ENCODE measurements at places on chromosomes 16 and 17. TPM values are rescaled to one million over a fixed set of nuclear protein-coding genes. Genes with fewer than 3 reads are reported as not detected.

FTO gene
- total RNA-seq: 68.4 TPM

HOXB7 gene
- 0.36 TPM for total RNA-seq

APOH gene
- 4.4 TPM for total RNA-seq

DNA sequence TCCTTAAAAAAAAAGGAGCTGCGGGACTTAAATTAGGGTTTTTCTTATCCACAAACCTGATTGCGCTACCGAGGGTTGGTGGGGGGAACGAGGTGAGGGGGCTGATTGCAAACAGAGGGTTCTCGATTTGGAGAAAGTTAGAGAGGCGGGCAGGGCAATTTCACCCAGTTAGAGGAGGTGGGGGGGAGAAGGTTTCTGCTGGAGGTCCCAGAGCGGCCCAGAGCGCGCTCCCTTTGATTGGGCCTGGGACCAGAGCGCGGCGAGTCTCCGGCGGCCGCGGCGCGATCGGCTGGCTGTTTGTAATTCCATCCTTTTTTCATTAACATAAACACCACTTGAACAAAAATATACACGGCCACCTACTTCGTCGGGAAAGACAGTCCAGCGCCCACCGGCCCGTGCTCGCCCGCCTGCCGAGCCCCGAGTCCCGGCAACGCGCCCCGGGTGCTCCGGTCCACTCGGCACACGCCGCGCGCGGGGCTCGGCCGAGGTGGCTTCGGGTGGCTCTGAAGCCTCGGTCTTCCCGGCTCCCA lies 13.3 kb upstream of the FOXF1 start:
- no peak for DNase-seq

DNA sequence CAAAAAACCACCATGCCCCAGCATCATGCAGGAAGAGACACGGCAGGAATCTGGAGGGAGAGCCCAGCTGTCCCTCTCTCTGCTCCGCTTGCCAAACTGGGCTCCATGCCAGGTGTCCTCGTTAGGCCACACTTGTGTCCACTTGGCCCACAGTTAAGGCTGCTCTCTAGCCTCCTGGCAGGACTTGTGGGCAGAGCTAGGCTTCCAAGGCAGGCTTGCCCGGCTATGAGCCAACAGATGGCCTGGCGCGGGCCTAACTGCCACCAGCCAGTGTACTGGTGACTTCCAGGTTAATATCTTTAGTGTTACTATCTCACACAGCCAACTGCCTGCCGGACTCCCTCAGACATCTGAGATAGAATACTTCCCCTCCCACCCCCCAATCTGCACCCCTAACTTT lies 10.6 kb downstream of the ATP6V0D1 start:
- peak; percentile 96 for DNase-seq

- DNase-seq: peak; percentile 44
These were observed 8.6 kb upstream of the UBE2I start for GRCh38 chr16:1300664-1301476.

DNA sequence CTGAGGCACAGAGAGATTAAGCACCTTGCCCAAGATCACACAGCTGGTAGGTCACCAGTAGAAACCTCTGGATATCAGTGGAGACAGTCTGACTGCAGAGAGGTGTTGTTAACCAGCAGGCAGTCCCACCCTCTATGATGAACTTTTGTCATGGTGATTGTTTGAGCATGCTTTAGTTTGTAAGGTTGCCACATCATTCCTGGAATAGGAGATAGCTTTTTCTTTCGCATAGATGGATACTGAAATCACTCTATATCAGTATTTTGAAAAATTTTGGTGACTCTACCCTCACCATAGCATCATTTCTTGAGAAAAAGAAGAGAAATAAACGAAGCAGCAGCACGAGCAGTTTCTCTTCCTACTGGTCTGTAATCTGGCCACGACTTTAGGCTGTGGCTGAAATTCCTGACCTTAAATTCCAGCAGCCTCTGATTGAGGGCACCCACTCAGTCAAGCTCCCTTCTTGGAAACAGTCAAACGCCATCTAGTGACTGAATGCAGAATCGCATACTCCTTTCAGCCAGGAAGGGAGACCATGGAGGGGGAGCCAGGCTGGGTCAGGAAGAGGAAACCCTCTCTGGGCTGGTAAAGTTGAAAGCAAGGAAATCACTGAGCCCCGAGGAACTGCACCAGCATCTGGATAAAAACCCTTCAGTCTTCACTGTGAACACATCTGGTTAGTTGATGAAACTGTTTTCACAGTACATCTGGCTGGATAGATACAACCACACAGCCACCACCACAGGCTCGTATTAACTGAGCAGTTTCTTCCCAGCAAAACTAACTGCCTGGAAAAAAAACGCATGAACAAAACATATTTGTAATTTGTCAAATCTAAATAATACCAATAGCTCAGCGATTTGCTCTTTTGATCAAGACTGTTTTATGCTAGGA lies 108.5 kb upstream of the XYLT1 start:
- DNase-seq: peak; percentile 24

DNA sequence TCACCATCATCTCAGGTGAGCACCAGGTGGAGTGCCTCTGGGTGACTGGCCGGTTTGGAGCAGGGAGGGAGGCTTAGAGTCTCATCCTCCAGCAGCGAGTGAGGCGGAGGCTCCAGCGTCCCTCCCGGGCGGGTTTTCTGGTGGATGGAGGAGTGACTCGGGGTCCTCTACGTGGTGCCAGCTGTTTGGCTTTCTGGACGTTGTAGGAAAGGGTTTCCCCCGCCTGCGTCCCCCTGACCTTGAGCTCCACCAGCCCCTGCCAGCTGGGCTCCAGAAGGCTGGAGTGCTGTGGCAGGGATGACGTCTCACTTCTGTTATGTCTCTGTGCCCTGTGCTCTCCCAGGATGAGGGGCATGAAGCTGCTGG lies 522 bp downstream of the DNASE1 start:
- peak; percentile 5 for DNase-seq

HOXB1 gene
- total RNA-seq: not detected

DNA sequence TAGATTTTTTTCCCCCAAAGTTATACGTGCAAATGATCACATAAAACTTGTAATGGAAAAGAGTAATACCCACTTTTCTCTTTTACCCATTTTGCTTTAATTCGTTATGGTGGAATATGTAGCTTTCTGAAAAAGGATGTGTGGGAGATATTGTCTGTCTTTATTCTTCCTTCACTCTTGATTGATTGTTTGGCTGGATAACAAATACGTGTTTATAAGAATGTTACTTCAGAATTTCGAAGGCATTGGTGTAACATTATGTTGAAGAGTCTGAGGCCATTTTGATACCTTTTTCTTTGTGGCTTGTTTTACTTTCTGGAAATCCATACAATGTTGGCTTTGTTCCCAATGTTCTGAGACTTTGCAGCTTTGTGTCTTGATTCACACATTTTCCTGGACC lies 71.4 kb downstream of the BCAS3 start:
- no peak for DNase-seq

DNA sequence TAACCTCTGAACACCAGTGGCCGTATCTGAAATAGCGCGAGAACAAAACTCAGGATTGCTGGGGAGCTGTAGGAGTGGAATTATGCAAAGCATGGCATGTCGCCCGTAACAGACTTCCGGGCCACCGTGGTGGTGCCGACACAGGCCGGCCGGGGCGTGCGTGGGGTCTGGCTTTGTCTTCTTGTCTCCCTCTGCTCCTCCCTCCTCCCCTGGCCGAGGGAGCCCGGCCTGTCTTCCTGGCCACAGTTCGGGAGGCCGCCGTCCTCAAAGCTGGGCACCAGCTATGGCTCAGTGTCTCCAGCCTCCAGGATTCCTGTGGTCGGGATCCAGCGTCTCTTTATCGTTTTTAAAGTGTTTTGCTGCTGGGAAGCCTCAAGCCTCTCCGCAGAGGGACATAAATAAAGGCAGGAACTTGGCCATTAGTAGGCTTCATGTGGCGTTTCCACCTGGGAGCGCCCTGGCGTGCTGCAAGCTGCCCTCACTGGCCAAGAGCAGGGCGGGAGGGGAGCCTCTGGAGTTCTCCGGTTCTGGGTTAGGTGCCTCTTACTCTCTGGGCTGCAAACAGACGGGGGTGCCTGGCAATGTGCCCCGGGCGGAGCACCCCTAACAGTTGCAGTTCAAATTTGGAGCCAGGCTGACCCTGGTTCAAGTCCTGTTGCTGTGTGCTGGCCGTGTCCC lies 22.0 kb upstream of the NPTX1 start:
- DNase-seq: no peak

LUC7L gene
- total RNA-seq: 40.5 TPM

GRCh38 chr17:49597928-49598655 lies 22.4 kb downstream of the NXPH3 start:
- DNase-seq: no peak

C16orf89 gene
- total RNA-seq: not detected

DNA sequence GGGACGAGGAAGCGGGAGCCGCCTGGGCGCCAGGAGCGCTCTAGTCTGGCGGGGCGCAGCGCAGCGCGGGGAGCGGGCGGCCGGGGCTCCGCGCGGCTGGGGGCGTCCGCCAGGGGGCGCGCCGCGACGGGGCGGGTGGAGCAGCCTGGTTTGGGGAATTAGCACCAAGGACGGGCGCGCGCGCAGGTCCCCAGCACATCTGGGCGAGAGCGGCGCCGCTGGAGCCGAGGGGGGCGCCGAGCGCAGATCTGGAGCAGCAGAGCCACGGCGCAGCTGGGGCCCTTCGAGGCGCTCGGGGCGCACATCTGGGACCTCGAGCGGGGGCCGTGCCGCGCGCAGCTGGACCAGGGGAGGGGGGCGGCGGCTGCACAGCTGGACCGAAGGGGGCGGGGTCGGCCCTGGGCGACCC lies at the start of gene NXPH3:
NXPH3 (plus strand) TSS at position 193 of the 409 bp plus-strand sequence. CDS start 349 bp downstream, outside the sequence.
- peak; percentile 54 for DNase-seq

GRCh38 chr16:67652578-67653127 lies 7.4 kb downstream of the ACD start:
- DNase-seq: no peak

DNA sequence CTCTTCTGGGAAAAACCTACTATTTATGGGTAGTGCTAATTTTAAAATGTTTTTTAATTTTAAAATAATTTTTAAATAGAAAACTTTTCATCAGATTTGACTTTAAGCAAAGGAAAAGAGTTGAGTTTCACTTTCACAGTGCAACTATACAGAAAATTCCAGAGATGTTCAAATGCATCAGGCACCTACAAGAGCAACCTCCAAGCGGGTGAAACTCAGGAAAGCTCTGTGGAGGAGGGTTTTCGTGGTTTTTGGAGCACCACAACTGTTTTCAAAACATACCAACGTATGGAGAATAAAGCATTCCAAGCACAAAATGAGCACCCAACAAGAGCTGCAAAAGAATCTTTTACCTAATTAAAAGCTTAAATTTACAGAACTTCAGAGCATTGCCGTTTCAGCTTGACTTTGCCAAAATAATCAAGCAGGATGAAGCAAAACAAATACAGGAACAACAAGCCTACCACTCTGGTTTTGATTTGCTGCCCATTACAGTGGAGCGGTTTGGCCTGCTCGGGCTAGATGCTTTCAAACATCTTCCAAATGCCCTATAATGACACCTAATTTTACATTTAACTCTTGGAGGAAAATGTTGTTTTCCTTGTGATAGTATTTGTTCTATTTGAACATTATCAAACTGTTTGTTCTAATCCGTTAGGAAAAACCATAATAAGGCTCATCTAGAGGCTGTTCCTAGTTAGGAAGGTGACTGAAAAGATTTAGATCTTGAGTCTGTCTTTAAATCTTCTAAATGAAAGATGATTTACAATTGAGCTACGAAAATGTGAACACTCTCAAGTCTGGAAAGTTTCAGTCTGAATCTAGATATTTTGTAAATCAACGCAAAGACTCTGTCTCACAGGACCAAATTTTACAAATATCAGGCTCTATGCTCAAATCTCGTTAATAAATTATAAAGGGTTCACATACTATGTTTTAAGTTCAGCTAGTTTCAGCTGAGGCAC lies 34.5 kb downstream of the NACA2 start:
- DNase-seq: no peak

EFNB3 gene
- total RNA-seq: 0.31 TPM

GRCh38 chr16:1822801-1823200 lies 3.8 kb downstream of the HAGH start:
- no peak for DNase-seq

GRCh38 chr16:66481943-66482390 lies 54.9 kb downstream of the BEAN1 start:
- no peak for DNase-seq

GRCh38 chr16:67202426-67202825 lies 3.5 kb downstream of the ELMO3 start:
- no peak for DNase-seq

- no peak for DNase-seq
These were observed 7.5 kb upstream of the DOK4 start for GRCh38 chr16:57493767-57494166.

DNA sequence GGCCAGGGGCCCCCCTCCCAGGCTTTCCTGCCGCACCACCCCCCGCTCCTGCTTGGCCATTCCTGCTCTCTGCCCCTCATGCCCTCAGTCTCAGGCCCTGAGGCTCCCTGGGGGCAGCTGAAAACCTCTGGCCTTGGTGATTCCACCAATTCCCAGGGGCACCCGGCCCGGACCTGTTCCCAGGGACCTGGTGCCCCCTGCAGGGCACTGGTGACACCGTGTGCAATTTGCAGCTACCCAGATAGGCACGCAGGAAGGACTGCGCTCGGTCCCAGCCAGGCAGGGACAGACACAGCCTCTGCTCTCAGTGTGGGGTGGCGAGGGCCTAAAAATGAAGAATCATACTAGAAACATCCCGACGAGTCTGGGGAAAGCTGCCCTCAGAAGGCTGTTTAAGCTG lies 13.4 kb downstream of the WFDC1 start:
- DNase-seq: no peak

MRPS23 gene
- 38.0 TPM for total RNA-seq

SLC46A1 gene
- total RNA-seq: 2.1 TPM

C17orf113 gene
- total RNA-seq: 0.86 TPM

CD19 gene
- not detected for total RNA-seq

DNA sequence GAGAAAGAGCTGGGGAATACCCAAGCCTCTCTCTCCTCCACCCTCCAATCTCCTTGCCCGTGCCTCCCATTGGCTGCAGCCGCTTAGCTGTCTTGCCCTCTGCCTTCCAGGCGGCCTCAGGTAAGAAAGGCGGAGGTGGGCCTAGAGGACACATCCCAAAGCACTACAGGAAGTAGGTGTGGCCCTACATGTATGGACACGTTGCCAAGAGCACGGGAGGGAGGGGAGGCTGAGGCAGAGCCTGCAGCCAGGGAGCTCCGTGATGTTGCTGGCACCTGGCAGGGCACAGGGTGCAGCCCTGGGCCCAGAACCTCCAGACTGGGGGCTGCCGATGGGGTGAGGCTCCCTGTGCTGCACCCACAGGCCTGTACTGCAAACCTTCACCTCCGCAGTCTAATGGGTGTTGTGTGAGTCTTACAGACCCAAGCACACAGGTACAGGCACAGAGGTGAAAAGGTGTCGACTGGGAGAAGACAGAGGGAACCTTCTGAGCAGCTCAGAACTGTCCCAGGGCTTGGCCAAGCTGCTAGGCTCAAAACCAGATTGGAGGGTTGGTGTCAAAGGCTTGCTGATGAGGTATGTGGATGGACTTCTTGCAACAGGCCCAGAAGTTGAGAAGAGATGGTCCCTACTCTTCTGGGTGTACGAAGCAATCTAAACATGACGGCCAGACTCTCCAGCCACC lies 23.5 kb upstream of the FOXK2 start:
- no peak for DNase-seq

DNA sequence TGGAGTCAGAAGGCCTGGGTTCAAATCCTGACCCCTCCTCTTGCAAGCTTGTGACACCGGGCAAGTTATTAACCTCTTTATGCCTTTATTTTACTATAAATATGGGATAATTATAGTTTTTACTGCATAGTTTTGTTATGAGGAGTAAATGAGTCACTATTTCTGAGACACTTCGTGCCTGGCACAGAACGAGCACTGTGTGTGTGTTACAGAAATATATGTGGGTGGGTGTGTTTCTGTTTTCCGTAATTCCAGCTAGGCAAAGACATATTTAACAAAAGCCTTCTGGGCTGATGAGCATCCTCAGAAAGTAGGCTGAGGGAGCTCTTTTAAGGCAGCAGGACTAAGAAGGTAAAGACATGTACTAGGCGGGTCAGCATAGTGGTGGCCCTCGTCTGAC lies 417.9 kb downstream of the MAF start:
- no peak for DNase-seq
